ENCODE measurements at places on chromosomes 16 and 17. TPM values are rescaled to one million over a fixed set of nuclear protein-coding genes. Genes with fewer than 3 reads are reported as not detected.

GRCh38 chr17:58081646-58082340, 1.4 kb upstream of the DYNLL2 start:
- no peak for DNase-seq

Gene SULT1A3
- total RNA-seq: 12.2 TPM

Gene TMEM235
- not detected for total RNA-seq

DNA sequence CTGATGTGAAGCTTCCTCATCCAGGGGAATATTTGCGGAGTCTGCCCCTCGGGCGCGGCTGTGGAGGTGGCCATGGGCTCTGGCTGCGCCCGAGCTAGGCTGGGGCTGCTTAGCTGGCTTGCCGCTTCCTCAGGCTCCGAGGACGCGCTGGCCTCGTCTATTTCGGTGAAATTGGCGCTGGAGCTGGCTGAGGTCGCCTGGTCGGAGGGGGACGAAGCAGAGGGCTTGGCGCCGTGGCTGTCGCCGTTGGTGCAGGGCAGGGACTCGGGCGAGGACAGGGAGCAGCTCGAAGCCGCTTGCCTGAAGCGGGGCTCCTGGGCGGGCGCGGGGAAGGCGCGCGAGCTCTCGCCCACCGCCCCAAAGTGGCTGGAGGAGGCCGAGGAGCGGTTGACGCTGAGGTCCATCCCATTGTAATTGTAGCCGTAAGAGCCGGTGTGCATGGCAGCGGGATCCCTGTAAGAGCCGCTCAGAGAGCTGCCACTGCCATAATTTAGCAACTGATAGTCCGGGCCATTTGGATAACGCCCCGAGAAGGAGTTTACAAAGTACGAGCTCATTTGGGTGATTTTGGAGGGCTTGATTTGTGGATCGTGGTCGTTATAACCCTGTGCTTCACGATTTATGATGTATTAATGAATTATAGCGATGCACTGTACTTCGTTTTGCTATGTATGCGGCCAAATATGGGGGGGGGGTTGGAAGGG, at the start of gene HOXB5:
Gene HOXB5, minus strand, starts transcription at position 654 of the 704 bp plus-strand sequence. Its CDS starts 97 bp downstream, at position 557.
- no peak for DNase-seq

Gene ARL2BP
- 76.7 TPM for total RNA-seq

Gene MAF
- total RNA-seq: 0.32 TPM

DNA sequence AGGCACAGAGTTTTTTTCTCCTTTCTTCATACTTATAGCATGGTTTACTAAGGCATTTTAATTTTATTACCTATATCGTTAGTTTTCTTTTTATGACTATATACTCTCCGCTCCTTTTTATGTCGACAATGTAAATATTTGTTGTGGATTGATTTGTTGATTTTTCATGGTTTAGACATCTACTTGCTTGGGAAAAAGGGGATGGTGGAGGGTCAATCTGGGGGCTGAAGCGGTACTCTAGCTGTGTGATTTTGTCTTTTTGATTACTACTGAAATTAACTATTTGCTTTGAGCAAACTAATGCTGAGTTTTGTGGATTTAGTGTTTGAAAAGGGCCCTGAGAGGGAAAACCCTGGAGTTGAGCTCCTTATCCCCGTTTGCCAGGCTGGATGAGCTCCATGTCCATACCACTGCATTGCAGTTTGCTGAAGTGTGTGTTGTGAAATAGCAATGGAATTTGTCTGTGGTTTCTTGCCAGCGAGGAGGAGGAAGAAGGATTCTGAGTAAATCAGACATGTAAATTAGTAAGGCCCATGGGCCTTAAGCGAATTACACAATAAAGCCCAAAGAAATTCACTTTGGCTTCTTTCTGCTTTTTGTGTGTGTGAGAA, 72.0 kb downstream of the FTO start:
- DNase-seq: no peak

DNA sequence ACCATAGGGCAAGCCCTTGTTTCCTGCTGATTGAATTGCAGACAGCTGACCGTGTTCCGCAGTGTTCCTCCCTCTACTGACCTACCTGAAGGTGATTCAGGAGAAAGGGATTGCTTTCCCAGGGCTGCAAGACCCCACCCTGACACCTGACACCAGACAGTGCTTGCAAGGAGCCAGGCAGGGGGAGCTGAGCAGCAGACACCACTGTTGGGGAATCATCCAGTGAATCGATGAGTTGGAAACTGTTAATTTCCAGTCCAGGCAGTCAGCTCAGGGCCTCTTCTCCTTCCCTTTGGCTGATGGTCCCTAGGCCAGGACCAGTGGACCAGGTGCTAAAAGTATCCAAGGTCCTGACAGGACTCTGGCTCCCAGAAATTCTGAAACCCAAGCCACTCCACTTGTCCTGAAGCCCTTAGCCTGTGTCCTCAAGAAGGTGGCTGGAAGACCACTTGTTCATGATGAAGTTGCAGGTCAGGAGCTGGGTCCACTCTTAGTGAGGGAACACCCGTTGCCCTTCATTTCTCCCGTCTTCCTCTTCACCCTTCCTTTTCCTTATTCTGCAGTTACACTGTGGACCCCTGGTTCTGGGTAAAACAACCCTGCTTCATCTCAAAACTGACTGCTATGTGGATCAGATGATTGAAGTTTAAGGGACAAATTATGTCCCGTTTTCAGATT, 9.5 kb upstream of the UNK start:
- DNase-seq: no peak

- DNase-seq: no peak
These were observed 705 bp downstream of the KRABD2 start for GRCh38 chr17:8375738-8376259.

DNA sequence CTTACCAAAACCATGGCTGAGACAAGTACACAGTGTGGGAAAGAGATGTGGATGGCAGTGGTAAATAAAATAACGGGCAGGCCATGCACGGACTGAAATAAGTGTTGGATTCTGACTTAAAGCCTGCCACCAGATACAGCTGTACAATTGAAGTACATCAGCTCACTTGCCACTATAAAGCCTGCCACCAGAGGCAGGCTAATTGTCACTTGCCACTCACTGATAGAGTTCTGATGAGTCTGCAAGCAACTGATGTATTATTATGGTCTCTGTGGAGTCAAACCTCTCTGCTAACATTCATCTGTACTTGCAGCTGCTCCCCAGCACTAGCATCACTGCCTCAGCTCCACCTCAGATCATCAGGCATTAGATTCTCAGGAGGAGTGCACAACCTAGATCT, 93.0 kb downstream of the CYTH1 start:
- no peak for DNase-seq

Gene ASPA
- total RNA-seq: not detected

DNA sequence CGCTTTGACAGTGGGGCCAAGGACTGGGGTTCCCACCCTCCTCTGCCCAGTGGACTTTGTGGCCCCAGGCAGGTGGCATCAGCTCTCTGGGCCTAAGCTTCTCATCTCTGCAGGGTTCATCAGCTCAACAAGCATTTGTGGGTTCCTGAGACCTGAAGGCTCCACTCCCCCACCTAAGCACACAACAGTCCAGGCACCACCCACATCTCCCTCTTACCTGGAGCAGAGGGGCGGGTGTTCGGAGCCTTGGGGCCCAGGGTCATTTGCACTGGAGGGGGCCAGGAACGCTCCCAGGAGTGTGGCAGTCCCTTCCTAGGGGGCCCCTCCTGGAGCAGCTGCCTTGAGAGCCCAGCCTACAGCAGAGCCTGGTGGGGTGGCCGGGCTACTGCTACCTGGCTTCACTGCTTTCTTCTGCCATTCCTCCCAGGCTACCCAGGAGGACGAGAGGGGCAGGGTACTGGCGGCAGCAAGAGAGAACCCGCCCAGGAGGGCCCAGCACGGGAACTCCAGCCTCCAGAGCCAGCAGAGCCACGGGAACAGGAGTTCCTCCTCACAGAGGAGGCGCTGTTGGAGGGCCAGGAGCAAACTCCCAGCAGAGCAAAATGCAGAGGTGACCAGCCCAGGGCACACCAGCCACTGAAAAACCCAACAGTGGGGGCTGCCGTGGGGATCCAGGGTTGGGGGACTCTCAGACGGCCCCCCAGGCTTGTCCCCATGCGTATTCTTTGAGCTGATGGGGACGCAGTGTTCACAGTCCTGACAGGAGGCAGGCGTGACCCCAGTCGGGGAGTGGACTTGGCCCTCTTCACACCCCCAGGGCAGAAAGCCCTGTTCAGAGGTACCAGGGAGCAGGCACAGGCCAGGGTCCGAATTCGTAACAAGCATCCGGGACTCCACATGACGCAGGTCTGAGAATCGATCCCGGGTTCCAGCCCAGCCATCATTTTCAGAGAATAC, 35.1 kb upstream of the SLC38A10 start:
- DNase-seq: no peak

Measured in endothelial cell of umbilical vein (primary cell).